Left renal pelvis (tissue), 4 donors: ENCODE measurements at places on chromosomes 1 and 21.

- no peak for DNase-seq
These were observed 669.9 kb upstream of the NR5A2 start for GRCh38 chr1:199357599-199357998.

GRCh38 chr1:8739377-8739776 lies 78.1 kb downstream of the RERE start:
- DNase-seq: no peak

DNA sequence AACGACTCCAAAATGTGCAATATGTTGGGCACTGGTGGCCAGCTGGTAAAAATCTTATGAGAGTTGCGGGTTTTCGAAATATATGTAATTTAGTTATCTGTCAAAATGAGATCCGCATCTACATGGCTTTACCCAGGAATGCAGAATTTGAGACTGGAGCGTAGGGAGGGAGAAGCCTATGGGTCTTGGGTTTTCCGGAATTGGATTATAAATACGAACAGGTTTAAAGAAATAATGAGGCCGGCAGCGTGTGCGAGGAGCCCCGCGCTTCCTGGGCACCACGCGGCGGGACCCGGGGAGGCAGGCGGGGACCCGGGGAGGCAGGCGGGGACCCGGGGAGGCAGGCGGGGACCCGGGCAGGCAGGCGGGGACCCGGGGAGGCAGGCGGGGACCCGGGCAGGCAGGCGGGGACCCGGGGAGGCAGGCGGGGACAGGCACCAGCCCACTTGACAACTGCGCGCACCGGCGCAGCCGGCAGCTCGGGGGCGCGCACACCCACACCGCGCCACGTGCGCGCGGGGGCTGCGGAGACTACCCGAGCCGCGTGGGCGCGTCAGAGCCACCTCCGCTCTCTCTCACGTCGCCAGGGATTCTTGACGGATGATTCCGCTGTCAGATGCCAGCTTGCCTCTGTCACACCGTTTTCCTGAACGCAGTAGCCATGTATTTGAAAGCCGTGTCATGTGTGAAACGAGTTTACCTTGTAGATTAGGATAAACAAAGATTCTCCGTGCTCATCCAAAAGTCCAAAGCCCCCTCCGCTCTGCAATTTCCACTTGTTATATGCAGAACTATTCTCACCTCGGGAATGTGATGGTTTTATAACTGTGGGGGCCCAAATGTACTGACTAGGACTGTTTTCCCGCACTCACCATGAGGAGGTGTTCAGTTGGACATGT lies 54.3 kb upstream of the HNRNPU start:
- DNase-seq: peak; percentile 18

DNA sequence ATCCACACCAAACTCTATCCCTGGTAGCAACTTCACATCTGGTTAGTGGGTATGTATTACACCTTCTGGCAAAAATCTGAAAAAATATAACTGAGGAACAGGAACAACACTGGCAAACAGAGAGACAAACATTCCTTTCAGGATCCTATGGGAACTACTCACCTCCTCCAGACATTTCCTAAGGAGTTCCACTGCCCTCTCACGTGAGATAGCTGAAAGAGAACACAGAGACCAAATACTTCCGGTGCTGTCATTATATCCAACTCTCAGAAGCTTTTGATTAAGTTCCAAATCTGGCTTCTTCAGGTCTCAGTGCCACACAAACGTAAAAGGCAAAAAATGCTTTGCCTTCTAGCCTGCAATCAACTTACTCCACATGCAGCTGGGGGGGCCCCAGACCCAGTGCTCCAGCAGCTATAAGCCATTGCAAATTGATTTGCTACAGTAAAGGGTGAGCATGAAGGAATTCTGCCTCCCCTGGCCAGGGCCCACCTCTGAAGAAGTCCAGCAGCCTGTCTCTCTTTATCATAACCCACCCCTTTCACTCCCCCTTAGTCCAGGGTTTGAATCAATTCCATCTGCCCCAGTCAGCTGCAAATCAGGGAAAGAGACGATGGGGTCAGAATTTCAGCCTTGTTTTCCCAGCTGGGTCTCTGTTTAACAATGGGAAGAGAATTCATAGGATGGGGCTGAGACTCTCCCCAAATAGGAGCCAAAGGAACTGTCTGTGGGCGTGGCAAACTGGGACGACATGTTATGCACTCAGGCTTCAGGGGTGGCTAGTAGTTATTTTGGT lies 32.2 kb downstream of the TFAP2E start:
- DNase-seq: no peak

DNA sequence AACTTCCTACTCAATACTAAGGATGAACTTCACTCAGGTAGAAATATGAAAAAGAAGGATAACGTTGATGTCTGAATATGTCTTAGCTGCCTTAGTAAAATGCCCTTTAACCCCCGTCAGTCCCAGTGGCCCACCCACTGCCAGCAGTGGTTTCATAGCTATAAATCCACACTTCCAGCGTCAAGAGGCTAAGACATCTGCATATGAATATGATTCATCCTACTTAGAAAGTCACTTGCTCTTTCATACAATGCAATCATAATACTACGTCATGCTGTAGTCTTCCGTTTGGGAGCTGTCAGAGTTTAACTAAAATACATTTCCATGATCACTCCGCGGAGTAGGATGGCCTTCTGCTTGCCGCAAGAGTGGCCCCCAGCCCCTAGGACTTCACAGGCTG lies 247.3 kb downstream of the SDCCAG8 start:
- no peak for DNase-seq

DNA sequence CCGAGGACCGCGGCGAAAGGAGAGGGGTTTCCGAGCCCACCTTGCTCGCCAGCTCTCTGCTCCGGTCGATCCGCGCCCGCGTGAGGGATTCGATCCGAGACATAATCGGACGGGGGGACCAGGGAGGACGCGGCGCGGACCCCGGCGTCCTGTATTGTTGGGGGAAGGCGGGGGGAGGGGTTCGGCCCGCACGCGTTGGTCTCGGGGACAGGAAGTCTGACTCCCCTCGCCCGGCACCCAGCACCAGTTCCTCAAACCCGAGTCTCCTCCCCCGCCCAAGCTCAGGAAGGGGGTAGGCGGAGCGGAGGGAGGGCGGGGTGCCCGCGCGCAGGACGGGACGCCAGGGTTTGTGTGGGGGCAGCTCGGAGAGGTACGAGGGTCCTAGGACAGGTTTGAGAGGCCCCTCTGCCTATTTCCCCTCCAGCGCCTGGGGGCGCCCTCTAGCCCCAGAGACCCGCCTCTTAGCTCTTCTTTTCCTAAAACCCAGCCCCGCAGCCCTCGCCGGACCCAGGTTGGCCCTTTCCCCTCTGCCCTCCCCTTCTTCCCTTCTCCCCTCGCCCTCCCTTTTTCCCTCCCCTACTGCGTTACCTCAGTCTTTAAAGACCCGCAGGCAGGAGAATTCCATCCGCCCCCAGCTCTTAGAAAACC lies at the start of gene ARHGEF2:
Gene ARHGEF2, minus strand, starts transcription at position 223 of the 648 bp plus-strand sequence. Its CDS starts 120 bp downstream, at position 103.
- no peak for DNase-seq

DNA sequence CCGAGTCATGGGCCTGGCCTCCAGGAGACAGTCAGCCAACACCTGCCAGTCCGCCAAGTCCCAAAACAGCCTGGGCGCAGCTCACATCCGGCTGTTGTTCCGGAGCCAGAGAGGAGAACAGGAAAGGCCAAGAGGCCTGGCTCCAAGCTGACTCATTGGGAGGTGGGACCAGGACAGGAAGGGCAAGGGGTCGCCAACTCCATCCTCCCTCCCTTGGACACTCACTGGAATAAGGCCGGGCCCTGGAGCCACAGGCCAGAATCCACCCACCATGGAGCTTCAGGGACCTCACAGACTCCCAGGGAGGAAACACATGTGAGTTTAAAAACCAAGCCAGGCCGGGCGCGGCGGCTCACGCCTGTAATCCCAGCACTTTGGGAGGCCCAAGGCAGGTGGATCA lies 25.1 kb upstream of the CLIC4 start:
- no peak for DNase-seq

GRCh38 chr1:172404121-172404520 lies 16.4 kb upstream of the C1orf105 start:
- DNase-seq: no peak

DNA sequence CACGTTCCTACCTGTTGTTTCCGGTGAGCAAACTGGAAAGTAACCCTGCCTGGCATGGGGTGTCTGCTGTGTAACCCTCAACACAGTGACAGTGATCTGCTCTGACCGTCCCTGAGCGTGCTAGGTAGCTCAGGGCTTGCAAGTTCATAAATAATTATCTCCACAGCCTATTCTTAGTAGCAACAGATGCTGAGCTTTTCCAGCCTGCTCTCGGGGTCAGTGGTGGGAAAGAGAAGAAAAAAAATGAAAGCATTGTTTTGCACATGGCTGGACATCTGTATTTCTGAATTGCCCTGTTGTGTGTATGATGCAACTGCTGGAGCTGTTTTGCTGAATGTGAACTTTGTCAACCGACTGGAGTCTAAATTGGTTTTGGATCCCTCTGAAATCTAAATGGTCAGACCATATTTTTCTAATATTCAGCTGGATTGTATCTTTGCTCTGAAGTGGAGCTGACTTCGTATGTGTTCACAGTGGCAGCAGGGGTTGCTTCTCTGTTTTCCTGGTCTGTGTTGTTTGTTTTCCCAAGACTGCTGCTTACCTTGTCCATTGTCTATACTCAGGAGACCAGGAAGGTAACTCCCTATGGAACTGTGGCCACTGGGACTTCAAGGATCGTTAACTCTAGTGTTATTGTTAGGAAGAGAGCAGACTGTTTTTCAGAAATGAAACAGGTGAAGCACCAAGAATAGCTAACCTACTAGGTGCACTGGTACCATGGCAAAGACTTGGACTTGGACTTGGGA lies 27.0 kb downstream of the TGFB2 start:
- no peak for DNase-seq

GRCh38 chr1:162222014-162222413 lies 152.5 kb downstream of the NOS1AP start:
- no peak for DNase-seq

GRCh38 chr1:191546803-191547202 lies 611.5 kb upstream of the RGS18 start:
- DNase-seq: no peak

DNA sequence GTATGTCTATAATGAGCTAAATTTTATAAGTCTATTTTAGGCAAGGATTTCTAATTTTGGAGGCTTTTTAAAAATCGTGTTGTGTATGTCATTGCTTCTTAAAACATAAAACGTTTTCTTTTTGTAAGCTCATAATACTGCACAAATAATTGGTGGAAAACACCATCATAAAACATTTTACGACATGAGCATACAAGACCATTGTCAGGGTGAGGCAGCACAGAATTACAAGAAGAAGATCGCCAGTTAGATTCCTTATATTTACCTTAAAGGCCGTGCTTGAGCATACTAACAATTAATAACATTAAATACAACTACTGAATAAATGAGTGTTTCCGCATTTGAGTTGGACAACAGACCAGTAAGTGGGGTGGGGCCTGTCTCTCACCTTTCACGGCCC lies 19.1 kb upstream of the LMX1A start:
- DNase-seq: no peak

DNA sequence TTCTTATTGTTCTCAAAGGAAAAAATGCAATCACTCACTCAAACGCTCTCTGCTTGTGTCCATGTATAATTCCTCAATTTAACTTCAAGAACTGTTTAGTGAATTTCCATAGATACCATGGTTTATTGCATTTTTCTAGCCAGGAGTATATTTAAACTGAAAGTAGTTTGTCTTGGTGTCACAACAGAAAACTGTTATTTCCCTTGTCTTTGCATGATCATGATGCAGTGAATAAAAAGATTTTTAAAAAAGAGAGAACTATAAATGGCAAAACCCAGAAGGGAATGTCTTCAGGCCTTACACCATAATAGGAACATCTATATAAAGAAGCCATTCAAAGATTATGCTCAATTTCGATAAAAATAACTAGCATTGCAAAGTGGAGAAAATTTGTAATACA lies 523.5 kb upstream of the ADGRL4 start:
- DNase-seq: no peak

GRCh38 chr1:4053774-4054173 lies 153.7 kb upstream of the C1orf174 start:
- no peak for DNase-seq

- no peak for DNase-seq
These were observed 81.2 kb downstream of the ADCY10 start for GRCh38 chr1:167832693-167833092.

- DNase-seq: no peak
These were observed 93.6 kb downstream of the SNRPE start for GRCh38 chr1:203954788-203955552.

DNA sequence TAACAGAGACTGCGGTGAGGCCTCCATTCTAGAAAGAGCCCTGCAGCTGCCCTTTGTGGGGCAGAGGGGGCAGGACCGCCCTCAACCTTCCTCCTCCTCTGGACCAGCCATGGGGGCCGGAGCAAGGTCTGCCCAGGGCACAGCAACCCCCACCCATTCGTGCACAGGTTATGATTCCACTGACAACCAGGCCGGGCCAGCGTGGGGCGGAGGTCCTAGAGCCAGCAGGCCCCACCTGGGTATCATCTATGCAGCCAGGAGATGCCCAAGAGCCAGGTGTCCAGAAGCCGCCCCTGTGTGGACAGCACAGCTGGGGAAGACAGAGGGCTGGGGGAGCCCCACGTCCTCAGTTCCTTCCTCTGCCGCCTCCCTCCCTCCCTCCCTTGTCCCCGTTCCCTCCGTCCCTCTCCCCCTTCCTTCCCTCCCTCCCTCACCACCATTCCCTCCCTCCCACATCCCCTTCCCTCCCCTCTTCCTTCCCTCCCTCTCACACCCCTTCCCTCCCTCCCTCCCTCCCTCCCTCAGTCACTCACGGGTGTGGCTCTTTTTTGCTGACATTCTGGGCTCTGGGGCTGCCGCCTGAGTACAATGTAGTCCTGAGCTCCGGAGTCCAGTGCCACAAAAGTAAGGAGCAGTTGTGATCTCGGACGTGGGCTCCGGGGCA lies 12.3 kb downstream of the RNF223 start:
- DNase-seq: no peak

DNA sequence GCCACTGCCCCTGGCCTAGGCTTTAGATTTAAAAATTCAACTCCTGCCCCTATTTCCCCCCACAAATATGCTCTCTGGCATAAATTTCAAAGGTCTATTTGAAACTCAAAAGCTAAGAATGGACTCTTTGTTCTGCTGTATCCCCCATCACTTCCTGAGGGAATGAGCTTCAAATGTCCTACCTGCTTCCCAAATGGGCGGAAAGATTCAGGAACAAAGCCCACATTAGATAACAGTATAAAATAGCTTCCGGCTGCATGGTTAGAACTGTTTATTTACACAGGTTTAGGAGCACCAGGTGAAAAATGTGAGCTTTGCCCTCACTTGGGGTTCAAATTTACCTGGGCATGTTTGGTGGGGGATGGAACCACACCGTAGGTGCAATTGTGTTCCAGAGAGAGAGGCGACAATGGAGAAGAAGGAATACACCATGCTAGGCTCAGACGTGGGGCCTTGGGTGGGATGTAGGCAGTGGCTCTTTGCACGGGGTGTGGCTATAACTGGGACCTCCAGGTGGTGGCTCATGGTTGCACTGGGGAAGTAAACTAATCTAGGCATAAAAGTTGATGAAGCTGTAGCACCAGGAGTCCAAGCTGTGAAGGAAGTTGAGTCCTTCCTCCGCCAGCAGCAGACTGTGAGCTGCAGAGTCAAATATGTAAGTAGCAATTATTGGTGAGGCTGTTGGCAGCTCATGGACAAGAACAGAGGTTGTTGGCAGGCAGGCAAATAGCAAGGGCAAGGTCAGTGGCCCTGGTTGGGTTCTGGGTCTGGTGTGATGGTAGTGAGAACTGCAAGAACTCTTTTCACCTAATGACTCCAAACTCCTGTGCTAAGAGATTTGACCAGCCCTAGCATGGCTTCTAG lies 41.5 kb upstream of the SRSF10 start:
- DNase-seq: no peak
